SJSA1 (cell line): ENCODE measurements at places on chromosomes 13 and 19. TPM values are rescaled to one million over a fixed set of nuclear protein-coding genes. Genes with fewer than 3 reads are reported as not detected.

The NLRP9 gene
- total RNA-seq, result not detected in 2 replicates

The SHC2 gene
- total RNA-seq, result not detected in 2 replicates

GRCh38 chr19:11479090-11479897 is 1.6 kb downstream of the ELAVL3 start:
- no peak overlapping the region for H3K27ac ChIP-seq
- peaks cover 42% of the 10 kb centered on the region for H3K27me3 ChIP-seq
- peaks cover 20% of the 10 kb centered on the region for H3K4me1 ChIP-seq
- no peak overlapping the region for H3K4me3 ChIP-seq

GRCh38 chr19:13137290-13137794 is 12.8 kb downstream of the STX10 start:
- no peak for DNase-seq
- no peak overlapping the region for H3K4me3 ChIP-seq
- no peaks in the 10 kb centered on the region for H3K27me3 ChIP-seq
- peaks cover 35% of the 10 kb centered on the region for H3K4me1 ChIP-seq
- peaks cover 53% of the 10 kb centered on the region for H3K36me3 ChIP-seq

DNA sequence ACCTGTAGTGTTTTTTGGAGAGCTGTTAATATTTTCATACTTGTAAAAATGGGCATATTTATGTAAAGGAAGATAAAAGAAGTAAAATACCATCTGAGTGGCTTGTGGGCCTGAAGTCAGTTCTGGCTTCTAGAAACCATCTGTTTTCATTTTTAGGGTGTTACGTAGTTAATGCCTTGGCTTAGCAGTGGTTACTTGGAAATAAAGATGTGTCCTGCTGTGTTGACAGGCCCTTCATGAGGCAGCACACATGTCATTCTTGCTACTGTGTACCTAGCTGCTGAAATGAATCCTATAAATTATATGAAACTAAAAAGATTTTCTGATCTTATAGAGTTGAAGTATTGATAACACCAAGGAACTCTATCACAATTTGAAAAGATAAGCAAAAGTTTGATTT is 16.0 kb downstream of the ILF3 start:
- no peak overlapping the region for H3K4me3 ChIP-seq
- H3K27me3 ChIP-seq, result no peaks in the 10 kb centered on the region
- H3K36me3 ChIP-seq, result peaks cover 90% of the 10 kb centered on the region
- no peaks in the 10 kb centered on the region for H3K4me1 ChIP-seq
- no peak for DNase-seq

DNA sequence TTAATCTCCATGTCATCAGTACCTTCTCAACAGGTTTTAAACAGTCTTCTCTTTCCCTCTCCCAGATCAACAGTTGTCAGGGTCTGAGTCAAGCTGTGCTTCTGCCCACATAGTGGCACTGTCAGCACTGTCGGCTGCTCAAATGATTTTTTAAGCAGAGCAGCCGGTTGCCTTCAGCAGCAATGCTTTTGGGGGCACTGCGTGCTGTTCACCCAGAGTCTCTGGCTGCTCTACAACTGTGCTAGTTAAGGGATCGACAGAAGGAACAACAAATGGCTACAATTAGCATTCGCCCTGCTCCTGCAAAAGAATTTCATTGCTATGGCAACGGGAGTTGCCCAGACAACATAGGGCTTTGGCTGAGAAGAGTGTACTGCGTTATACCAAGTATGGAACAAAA is 412.9 kb downstream of the DIAPH3 start:
- no peak overlapping the region for H3K4me3 ChIP-seq
- no peaks in the 10 kb centered on the region for H3K27me3 ChIP-seq
- no peak for DNase-seq

GRCh38 chr19:14614099-14614412 is 31.2 kb downstream of the CLEC17A start:
- no peak overlapping the region for H3K27ac ChIP-seq
- no peak overlapping the region for H3K4me3 ChIP-seq
- no peaks in the 10 kb centered on the region for H3K36me3 ChIP-seq
- no peaks in the 10 kb centered on the region for H3K4me1 ChIP-seq

DNA sequence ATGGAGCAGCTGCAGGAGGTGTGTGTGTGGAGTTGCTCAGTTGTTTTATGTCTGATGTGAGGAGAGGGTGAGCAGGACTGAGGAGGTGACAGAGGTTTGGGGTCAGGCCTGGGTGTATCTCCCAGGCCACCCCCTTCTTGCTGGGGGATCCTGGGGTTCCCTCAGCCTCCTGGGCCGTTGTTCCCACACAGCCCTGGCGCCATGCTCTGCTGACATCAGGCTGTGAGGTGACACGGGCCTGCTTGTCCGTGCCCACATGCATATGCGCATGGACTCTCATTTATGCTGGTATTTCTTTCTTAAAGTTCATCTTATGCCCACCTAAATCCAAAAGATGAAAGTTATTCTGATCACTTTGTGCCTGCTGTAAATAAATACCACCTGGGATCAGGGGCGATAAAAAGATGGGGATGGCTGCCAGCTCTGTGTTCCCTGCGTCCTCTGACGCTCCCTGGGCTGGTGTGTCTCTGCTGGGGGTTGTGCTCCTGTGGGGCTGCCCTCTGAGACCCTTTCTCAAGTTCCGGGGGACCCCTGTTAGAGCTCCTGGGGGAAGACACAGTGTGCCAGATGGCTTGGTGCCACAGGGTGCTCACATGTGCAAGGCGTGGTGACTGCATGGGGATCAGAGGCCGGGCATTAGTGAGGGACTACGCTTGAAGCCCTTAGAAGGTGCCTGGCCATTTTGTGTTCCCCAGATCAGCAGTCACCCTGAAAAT is 12.6 kb downstream of the NAXD start:
- peaks cover 91% of the 10 kb centered on the region for H3K36me3 ChIP-seq
- no peak for DNase-seq
- H3K27me3 ChIP-seq, result no peaks in the 10 kb centered on the region
- no peaks in the 10 kb centered on the region for H3K4me1 ChIP-seq
- H3K27ac ChIP-seq, result no peak overlapping the region

DNA sequence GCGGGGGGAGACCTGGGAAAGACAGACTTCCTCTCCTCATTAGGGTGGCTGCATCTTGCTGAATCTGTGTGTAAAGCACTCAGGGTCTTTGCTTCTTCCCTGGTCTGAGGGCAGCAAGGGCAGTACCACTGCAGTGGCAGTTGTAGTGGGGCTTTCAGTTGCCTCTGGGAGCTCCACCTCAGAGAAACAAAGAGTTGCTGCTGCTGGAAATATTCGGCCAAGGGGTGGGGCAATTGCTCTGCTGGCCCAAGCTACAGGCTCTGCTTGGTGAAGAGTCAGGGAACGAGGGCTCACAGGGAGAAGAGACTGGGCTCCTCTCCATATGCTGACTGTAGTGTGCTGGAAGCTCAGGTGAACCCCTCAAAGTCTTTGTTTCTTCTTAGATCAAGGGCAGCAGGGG is 52.5 kb downstream of the POSTN start:
- no peaks in the 10 kb centered on the region for H3K27me3 ChIP-seq
- DNase-seq, result no peak
- no peaks in the 10 kb centered on the region for H3K36me3 ChIP-seq

DNA sequence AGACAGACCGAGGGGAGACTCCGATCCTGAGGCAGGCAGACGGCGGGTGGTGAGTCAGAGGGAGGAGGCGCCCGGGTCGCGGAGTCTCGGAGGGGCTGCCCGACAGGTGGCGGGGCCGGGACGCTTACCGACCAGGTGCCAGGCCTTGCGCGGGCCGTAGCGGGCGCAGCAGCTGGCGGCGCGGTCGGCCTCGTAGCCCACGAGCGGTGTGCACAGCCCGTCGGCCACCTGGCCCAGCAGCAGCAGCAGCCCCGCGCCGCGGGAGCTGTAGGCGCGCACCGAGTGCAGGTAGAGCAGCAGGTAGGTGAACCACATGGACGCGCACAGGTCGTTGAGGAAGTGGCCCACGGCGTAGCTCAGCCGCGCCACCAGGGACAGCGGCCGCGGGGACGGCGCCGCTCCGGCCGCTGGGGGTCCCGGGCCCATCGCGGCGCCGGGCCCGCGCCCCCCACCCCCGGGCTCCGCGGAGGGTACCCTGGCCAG is 367 bp downstream of the MFSD12 start:
- peak; percentile 65 for DNase-seq
- H3K4me1 ChIP-seq, result peaks cover 52% of the 10 kb centered on the region
- peak overlapping the region; percentile 98 for H3K4me3 ChIP-seq
- peak overlapping the region; percentile 13; the same call in 1 of the 2 replicates for H3K27ac ChIP-seq
- H3K27me3 ChIP-seq, result no peaks in the 10 kb centered on the region
- H3K36me3 ChIP-seq, result peaks cover 37% of the 10 kb centered on the region

DNA sequence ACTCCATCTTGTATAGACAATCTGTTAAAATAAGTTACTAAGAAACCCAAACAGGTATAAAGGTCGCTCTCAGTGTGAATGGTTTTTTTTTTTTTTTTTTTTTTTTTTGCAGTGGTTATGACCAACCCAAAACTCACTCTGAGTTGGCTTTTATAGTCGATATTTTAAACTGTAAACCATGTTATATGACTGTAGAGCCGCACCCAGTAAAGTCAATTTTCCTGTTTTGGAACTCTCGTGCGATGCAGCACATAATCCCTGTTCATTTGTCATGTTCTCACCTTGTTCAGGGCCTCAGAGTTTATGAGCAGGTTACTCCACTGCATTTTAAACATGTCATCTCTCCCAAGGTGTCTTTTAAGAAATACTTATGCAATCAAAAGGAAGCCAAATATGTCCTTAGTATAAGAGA is 112.5 kb downstream of the KLF5 start:
- no peak overlapping the region for H3K27ac ChIP-seq
- peaks cover 31% of the 10 kb centered on the region for H3K4me1 ChIP-seq
- no peak overlapping the region for H3K4me3 ChIP-seq
- DNase-seq, result no peak
- H3K27me3 ChIP-seq, result no peaks in the 10 kb centered on the region
- H3K36me3 ChIP-seq, result no peaks in the 10 kb centered on the region
